ENCODE measurements at places on chromosomes 1 and 21.

GRCh38 chr1:210684466-210685294 is 356.0 kb downstream of the HHAT start:
- no peak for DNase-seq

DNA sequence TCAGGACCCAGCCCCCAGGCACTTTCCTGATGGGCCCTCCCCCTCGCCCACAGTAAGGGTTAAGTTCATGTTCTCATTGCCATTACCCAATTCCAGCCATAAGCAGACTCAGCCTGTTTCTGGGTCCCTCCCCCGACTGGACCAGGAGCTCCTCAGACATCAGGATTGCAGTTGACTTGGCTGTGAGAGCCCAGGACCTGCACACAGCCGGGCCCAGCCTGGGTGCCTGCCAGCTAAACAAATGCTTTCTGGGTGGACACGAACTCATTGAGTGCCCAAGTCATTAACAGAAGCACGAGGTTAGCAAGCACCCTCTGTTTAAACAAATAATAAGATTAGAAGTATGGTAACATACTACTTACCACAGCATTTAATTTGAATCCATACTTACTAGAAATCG is 147.9 kb upstream of the POU3F1 start:
- DNase-seq, result no peak

DNA sequence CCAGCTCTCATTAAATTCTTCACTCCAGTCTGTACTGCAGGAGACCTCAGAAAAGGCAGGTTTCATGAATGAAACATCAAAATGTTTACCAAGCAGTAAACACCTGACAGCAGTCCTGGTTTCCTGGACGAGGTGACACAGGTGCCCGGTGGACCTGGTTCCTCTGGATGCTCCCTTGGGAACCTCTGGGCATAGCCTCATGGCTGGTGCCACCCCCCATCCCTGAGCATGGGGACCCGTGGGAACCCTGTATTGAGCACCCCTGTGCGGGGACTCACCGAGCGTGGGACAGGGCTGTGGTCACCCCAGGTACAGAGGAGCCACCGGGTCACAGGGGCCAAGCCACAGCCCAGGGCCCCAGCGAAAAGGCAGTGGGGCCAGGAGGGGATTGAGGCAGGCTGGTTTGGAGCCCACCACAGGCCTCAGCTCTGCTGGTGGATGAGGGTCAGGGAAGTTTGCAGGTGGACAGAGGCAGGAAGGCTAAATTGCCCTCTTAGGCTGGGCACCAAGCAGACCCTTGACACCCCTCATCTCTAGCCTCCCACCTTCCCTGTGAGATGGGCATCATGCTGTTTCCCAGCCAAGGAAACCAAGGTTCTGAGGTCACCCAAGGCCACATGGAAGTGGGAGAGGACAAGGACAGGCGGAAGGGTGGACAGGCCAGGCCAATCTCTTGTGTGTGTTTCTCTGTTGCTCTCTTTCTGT is 158.4 kb downstream of the PTPRU start:
- no peak for DNase-seq

GRCh38 chr1:225749706-225750105 is 27.9 kb upstream of the SRP9 start:
- DNase-seq, result no peak

GRCh38 chr1:84722794-84723193 is 32.5 kb upstream of the SSX2IP start:
- DNase-seq, result no peak

GRCh38 chr1:95325349-95325748 is 91.3 kb downstream of the RWDD3 start:
- no peak for DNase-seq

- DNase-seq, result no peak
These were observed 42.8 kb downstream of the RCSD1 start for GRCh38 chr1:167672831-167673230.

DNA sequence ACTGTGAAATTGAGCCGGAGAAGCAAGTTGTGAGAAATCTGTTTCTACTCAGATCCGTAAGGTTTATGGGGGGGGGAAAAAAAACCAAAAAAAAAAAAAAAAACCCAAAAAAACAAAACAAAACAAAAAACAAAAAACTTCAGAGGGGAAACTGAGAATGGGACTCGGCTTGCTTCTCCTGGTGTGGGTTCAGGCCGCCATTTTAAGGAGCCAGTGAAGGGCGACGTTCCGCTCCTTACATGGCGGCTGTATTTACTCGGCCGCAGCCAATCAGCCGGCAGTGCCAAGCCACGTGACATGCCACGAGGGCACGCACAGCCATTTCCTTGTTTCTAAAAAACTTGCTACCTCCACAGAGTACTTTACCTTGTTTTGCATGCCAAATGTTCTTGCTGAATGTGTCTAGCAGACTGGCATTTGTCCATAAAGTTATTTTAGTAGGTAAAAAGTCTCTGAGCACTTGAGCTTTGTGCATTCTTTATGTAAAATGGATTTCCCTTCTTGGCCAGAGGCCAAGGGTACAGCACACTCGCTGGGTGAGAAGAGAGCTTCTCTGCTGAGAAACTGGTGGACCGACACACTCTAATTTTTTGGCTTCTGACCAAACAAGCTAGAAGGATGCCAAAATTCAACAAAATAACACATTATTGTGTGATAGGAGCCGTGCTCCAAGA is 101.8 kb downstream of the NFIA start:
- no peak for DNase-seq
